Fibroblast of lung (primary cell): ENCODE measurements at places on chromosomes 16 and 17. TPM values are rescaled to one million over a fixed set of nuclear protein-coding genes. Genes with fewer than 3 reads are reported as not detected.

GRCh38 chr16:56119133-56119532, 72.2 kb upstream of the GNAO1 start:
- H3K27me3 ChIP-seq, result no peaks in the 10 kb centered on the region
- no peak for DNase-seq
- no peaks in the 10 kb centered on the region for H3K36me3 ChIP-seq

The SAMD14 gene
- total RNA-seq, result 2.1 and 2.3 TPM in 2 replicates

The C16orf92 gene
- total RNA-seq, result not detected in 2 replicates

DNA sequence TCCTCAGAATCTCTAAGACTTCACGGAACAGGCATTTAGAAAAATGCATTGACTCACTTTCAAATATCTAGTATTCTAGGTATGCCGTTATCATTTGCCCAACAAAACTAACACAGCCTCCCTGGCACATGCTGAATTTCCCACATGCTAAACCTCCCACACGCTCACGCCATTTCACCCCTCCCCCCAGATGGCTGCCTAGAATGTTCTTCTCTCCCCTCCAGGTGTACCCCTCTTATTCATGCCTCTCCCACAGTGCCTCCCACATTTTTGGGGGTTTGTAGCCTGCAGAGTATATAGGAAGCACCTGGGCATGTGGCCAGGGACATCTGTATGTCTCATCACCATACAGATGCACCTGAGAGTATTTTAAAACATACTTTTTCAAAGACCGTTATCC, 38.2 kb upstream of the ICAM2 start:
- H3K4me3 ChIP-seq, result no peak overlapping the region
- no peaks in the 10 kb centered on the region for H3K4me1 ChIP-seq
- H3K36me3 ChIP-seq, result no peaks in the 10 kb centered on the region
- no peak overlapping the region for H3K27ac ChIP-seq
- no peak for DNase-seq

The RNF43 gene
- total RNA-seq, result under 0.01 TPM in 1 of 2 replicates, not detected in the other

DNA sequence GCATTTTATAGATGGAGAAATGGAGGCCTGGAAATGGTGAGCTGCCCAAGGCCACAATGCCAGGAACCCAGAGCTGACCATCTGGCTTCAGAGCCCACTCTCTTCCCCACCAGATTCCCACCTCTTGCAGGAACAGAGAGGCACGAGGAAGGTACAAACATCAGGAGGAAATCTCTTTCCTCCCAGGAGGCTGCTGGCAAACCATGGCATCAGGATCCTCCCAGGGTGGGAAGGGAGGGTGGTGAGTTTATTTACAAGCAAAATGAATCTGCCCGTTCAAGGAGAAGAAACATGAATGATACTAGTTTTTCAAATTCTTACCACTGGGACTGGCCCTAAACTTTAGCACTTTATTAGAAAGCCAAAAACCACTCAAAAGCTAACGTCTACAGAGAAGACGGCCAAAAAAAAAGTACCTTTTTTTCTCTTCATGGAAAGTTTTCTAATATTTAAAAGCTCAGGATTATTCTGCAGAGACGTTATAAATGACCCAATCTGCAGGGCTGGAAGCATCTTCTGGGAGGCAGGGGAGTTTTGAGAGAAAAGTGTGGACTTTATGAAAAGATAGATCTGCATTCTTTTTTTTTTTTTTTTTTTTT, 79.1 kb downstream of the NXN start:
- peaks cover 20% of the 10 kb centered on the region for H3K4me1 ChIP-seq
- H3K36me3 ChIP-seq, result no peaks in the 10 kb centered on the region
- no peaks in the 10 kb centered on the region for H3K27me3 ChIP-seq
- H3K27ac ChIP-seq, result no peak overlapping the region

GRCh38 chr16:64809876-64810629, 311.8 kb downstream of the CDH11 start:
- H3K27me3 ChIP-seq, result no peaks in the 10 kb centered on the region
- DNase-seq, result no peak
- no peak overlapping the region for H3K4me3 ChIP-seq

The NOD2 gene
- total RNA-seq, result 0.26 and 0.50 TPM in 2 replicates

DNA sequence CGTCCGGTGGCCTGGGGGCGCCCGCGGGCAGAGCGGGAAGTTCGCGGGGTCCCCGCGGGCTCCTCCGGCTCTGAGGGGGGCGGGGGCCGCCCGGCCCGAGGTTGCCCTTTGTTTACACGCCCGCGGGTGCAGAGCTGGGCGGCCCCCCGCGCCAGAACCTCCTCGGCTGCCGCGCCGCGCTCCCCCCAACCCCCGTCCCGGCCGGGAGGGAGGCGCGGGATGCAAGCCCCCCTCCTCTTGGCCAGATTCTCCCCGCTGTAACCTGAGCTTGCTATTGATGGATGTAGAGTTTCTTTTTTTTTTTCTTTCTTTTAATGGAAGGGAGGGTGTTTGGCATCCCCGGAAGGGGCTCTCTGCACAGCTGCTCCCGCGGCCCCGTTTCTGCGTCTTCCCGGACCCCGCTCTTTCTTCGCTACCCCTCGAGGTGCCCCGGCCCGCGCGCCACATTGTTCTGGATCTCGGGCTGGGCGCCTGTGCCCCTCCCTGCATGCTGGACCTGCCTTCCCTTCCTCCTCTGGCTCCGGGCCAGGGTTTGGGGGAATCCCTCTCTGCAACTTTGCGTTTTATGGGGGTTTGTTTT, 646 bp downstream of the CBX2 start:
- H3K36me3 ChIP-seq, result peaks cover 1% of the 10 kb centered on the region
- H3K4me3 ChIP-seq, result peak overlapping the region; percentile 62
- H3K4me1 ChIP-seq, result peaks cover 2% of the 10 kb centered on the region
- H3K27ac ChIP-seq, result no peak overlapping the region
- DNase-seq, result no peak
- H3K27me3 ChIP-seq, result peaks cover 35% of the 10 kb centered on the region

The MMP25 gene
- total RNA-seq, result not detected in 2 replicates
